ENCODE measurements at places on chromosomes 12 and 14.

DNA sequence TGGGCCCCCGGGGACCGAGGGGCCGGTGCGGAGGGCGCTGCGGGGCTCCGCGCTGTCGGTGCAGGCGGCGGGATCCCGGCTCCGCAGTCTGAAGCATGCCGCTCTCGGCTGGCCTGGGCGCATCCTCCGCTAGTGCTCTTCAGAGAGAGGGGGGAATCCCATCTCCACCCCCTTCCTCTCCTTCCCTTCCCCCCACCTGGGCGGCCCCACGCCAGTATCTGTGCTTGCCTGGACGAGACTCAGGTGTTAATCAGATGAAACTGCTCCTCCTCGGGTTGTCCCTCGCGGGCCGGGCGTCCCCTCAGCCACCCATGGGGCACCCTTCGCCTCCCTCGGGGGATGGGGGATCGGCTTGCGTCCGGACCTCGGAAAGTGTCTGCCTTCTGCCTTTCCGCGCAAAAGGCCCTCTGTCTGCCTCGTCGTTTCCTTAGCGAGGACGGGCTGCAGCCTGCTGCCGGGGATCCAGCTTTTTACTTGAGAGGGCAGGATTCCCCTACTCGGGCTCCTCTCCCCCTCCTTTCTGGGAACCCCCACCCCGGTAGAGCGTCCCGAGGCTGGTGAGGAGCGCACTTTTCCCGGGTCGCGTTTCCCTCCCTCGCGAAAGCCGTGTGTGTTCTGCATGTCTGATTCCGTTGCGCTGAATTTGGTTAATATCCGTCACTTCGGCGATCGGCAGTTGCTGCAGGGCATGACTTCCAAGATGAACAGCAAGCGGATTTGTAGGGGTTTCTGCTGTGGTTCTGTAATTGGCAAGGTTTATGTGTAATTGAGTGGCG, 1.1 kb downstream of the GPHN start:
- peak; percentile 31 for DNase-seq

DNA sequence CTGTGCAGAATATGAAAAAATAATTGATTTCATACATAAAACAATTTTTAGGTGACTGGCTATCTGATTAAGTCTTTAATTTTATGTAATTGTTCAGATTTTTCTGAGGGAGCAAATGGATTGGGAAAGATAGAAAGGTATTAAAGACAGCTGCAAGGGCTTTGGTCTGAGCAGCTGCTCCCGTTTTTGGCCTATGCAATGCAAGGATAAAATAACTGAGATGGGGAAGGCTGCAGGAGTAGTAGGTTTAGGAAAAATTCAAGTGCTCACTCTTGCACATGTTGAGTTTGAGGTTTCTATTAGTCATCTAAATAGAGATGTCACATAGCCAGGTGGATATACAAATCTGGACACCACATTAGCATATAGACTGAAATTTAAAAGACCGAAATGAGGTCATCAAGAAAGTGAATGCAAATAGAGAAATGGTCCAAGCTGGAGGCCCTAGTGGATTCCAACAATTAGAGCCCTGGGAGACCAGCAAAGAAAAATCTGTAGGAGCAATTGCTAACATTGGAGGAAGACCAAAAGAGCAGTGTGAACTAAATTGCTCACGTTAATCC, 144.0 kb downstream of the PPFIA2 start:
- DNase-seq: no peak

- no peak for DNase-seq
Observed at GRCh38 chr14:79328863-79329262, 882.4 kb downstream of the DIO2 start.

DNA sequence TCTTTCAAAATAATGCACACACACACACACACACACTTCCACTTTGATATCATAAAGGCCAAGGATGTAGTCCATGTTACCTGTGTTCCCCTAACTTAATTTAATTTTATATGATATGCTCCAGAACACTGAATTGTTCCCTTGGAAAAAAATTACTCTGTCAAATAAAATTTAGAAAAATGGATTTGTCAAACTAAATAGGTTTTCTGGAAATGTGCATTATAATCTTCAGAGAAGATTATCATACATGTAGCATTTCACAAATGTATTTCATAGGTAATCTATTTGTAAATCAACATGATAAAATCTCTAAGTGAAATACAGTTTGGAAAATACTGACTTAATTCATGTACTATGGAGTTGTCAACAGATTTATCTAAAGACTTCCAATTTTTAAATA, 68.6 kb downstream of the CNTN1 start:
- no peak for DNase-seq

DNA sequence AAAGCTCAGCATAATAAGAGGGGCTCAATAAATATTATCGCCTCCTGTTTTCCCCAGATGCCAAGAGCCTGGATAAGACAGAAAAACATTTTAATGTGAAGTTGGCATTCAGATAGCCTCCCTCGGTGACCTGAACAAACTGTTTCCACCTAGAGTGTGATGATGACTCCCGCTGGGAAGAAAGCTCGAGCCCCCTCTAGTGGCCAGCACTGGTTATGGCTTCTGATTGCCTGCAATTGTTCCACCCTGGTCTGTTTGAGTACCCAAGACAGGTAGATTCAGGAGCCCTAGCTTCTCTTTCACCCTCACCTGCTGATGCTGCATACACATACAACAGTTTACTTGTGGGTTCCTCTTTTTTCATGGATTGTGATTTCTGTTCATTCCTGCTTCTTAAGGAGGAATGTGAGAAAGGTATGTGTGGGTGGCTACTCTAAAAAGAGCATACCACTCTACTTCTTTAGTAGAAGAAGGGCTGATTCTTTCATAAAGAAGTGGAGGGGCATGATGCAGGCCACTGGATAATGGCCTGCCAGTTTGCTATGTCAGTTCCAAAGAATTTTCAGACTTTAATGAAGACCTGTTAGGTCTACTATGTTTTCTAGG, 6.4 kb downstream of the ERG28 start:
- peak; percentile 78 for DNase-seq

DNA sequence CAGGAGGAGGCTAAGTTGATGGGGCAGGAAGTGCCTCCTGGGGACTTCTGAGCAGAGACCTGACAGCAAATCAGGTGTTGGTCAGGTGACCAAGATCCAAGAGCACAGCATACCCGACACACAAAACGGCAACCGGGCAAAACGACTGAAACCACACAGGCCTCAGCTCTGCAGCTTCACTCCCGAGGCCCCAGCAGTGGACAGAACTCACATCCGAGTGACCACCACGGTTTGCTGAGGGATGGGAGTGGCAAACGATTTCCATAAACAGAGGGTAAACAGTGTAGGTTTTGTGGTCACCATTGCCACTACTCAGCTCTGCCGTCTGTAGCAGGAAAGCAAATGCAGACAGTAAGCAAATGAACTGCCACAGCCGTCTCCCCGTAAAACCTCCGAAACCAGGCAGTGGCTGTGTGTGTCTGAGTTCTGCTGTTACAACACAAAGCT, 14.4 kb downstream of the CHFR start:
- no peak for DNase-seq

DNA sequence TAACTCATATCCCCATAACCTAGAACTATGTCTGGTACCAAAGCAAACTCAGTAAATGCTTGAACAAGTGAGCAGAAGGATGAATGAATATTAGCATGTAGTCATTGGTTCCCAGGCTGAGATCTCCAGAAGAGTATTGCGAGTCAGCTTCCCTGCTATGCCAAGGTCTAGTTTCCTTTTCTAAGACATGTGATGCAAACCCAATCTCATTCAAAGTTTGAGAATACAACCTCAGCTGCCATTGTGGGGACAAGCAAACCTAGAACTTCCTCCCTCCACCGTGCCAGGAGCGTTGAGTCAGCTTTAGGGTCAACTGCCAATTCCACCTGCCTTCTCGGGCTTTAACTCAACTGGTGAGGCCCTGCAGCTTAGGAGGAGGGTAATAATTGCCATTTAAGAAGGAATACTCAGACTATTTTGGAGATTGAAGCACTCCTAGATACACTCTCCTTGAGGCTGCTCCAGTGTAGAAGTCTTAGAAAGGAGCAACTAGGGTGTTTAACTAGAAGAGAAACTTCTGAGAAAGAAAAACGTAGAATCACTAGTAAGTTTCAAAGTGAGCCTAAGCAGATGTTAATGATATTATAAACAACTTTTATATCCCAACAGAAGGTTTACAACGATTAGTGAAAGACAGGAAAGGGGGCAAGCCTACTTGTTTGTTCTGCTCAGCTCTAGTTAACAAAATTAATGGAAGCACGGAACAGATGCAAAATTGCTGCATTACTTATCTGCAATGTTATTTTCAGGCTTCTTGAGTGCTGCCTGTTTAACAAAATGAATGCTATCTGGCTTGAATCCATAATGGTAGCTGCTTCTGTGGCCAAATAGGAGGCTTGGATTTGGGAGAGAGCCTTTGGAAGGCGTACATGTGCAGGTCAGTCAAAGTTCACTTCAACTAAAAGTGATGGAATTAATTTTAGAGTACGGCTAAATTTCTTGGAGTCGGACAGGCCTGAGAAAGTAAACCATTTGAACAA, 96.9 kb downstream of the HELB start:
- no peak for DNase-seq

- no peak for DNase-seq
Observed at GRCh38 chr12:105233041-105233905, 2.7 kb downstream of the APPL2 start.

- no peak for DNase-seq
Observed at GRCh38 chr14:89207925-89208328, 209.1 kb downstream of the FOXN3 start.

- DNase-seq: no peak
Observed at GRCh38 chr12:70648191-70648590, 11.0 kb upstream of the PTPRB start.

DNA sequence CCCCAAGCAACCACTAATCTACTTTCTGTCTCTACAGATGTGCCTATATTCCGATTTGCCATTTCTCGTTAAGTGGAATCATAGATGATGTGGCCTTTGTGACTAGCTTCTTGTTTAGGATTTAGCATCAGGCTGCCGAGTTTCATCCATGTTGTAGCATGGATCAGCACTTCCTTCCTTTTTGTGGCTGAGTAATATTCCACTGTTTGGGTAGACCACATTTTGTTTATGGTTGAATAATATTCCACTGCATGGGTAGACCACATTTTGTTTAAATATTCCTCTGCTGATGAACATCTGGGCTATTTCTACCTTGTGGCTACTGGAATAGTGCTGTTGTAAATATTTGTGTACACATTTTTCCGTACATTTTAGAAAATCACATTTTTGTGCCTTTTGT, 36.4 kb downstream of the SPRING1 start:
- DNase-seq: no peak

- no peak for DNase-seq
Observed at GRCh38 chr12:31233061-31233730, 92.8 kb downstream of the SINHCAF start.

- DNase-seq: no peak
Observed at GRCh38 chr12:19988948-19989347, 379.4 kb upstream of the PDE3A start.

- no peak for DNase-seq
Observed at GRCh38 chr12:6307529-6307928, 3.0 kb upstream of the PLEKHG6 start.

DNA sequence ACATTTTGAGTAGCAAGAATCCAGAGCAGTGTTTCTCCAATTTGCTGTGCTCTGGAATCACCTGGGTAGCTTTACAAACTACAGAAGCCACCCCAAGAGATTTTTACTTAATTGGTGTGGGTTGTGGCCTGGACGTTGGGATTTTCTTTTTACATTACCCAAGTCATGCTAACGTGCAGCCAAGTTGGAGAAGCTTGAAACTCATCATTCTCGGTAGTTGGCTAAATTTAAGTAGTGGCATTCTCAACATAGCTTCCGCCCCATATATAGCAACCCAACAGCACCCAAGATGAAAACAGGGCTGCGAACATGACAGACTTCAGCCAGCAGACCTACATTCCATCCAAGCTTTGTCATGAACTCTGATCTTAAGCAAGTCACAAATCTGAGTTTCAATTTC, 25.0 kb downstream of the DAD1 start:
- no peak for DNase-seq

- no peak for DNase-seq
Observed at GRCh38 chr14:101789222-101789621, 27.7 kb downstream of the PPP2R5C start.

DNA sequence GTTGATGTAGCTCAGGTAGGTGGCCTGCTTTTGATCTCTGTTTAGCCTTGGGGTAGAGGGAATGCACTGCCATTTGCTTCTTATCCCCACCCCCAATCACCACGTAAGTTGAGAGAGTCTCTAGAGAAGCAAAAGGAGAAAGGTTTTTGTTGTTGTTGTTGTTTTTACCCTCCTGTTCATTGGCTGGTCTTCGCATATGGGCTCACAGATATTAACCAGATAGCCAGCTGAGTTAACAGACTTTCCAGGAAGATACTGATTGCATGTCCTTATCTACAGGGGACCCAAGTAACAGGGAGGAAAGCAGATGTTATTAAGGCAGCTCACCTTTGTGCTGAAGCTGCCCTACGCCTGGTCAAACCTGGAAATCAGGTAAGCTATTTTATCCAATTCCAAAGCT, 2.9 kb downstream of the PA2G4 start:
- no peak for DNase-seq

GRCh38 chr14:23209651-23210423, 26.4 kb upstream of the SLC7A8 start:
- DNase-seq: no peak

- no peak for DNase-seq
Observed at GRCh38 chr12:31210541-31210940, 115.4 kb downstream of the SINHCAF start.

GRCh38 chr12:81222846-81223592, 145.1 kb downstream of the ACSS3 start:
- no peak for DNase-seq

DNA sequence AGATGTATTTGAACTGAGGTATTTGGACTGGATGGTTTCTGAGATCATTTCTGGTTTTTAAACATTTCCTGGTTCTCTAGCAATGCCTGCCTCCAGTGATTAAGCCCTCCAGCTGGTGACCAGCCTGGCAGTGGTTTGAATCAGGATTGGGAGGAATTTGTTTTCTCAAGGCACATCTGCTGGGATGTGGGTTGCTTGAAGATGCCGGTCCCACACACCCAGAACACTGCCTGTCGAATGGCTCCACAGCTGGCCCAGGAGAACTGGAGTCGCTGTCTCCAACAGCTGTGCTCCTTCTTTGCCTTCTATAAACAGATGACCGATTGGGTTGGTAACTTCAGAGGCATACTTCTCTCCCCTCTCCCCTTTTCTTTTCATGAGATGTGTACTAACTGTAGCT, 258.0 kb upstream of the DDHD1 start:
- DNase-seq: no peak

DNA sequence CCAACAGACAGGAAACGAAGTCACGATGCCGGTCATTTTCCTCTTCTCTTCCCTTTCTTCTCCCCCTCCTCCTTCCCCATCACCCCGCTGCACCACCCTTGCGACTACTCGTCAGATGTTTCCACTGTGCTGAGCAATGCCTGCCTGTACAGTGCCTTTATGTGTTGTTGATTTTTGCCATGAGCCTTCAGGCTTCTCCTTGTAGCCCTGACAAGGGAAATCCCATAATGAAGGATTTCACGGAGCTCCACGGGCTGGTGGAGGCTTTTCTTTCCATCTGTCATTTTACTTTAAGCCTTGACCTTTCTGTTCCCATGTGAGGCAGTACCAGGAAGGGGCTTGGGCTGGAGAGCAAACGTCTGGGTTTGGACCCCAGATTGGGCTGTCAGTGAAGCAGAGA, 28.7 kb upstream of the CCND2 start:
- DNase-seq: no peak

GRCh38 chr12:49195736-49196135, 6.9 kb upstream of the TUBA1A start:
- DNase-seq: no peak

All from stimulated activated CD4-positive, alpha-beta T cell treated with anti-CD3 and anti-CD28 coated beads, Interleukin-1b, Interleukin-23, amount 100 ng/mL, for 1 hour (primary cell).